Stimulated activated CD8-positive, alpha-beta memory T cell treated with anti-CD3 and anti-CD28 coated beads, Interleukin-2, amount 100 ng/mL, for 48 hours (primary cell): ENCODE measurements at places on chromosomes 12 and 14.

DNA sequence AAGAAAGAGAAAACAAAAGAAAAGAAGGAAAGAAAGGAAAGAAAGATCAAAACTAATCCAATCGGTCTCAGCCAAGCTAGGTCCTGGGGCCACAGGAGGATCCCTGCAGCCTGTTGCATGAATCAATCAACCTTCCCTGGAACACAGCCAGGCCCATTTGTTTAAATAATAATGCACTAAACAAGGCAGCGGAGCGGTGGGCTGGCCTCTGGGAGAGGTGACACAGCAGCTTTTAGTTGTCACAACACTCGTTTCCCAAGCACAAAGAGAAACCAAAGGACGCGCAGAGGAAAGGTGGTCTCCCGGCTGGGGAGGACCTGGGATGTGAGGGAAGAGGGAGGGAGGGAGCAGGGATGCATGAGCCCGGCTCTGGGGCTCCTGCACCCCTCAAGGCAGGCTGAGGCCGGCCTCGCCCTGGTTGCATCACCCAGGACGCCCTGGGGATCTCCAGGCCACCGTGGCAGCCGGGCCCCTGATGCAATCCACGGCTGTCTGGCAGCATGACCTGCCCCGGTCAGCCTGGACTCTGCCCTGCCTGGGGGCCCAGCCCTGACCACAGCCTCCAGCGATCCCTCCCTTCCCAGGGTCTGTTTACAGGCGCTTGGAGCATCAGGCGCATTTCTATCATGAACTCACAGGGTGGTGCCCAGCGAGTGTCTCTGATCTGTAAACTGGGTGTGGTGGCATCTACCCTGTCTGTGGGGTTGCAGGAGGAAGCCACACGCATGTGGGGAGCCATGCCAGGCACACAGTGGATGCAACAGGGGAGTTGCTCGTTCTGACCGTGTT lies 32.5 kb downstream of the MMP17 start:
- no peak for DNase-seq

- DNase-seq = no peak
Observed at GRCh38 chr14:76954394-76955190, 73.9 kb downstream of the IRF2BPL start.

DNA sequence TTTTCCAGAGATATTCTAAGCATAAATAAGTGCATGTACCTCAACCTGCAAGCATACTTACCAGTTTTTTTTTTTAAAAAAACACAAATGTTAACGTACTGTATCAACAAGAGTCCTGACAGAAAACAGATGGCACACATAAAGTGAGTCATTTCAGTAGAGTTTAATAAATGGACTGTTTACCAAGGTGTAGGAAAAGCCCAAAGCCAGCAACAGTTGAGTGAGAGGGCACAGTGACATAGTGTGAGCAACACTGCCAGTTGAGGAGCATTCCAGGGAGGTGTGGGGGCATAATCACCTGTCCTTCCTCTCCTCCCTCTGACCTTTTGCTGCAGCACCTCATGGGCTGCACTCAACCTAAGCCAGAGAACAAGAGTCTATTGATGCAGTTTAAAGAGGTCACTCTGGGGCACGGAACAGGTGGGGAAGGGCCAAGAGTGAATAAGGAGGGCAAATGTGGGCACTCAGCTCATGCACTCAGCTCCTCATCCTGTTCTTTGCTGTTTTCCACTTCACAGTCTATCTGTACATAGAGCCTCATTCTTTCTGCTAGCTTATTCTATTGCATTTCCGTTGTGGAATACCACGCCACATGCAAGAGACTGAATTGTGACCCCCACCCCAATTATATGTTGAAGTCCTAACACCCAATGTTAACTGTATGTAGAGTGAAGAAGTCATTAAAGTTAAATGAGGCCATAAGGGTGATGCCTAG lies 29.3 kb downstream of the DHRS2 start:
- DNase-seq = no peak

DNA sequence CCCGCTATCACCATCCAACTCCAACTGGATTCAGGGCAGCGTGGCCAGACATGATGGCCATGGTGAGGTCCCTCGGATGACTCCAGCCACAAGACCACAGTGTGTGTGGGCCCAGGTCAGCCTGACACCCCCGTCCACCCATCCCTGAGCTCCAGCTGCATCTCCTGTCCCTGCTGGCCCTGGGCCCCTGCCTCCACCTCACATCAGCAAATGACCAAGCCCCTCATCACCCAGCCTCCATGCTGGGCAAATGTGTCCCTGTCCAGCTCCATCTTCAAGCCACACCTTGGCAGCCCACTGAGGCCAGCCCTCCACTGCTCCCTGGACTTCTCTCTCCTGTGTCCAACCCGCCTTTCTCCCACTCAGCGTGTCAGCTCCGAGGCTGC lies 3.2 kb downstream of the GPR132 start:
- DNase-seq = no peak

GRCh38 chr12:26622601-26623000 lies 210.4 kb downstream of the ITPR2 start:
- no peak for DNase-seq

DNA sequence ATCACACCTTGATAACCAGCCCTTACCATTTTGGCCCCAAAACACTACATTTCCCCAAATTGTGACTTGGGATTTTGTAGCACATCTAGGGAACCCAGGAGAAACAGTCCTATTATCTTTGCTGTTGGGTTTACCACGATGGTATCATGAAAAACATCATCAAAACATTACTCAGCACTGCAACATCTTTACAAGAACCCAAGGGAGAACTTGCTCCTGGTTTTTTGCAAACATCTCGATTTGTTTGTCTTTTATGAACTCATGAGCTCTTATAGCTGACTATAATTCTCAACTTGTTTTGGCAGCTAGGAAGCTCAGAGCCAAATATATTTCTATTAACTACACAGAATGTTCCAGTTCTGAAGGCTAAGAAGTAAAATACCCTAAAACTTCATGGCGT lies 65.7 kb downstream of the TBX5 start:
- DNase-seq = no peak

GRCh38 chr12:110917961-110918360 lies 2.4 kb downstream of the MYL2 start:
- no peak for DNase-seq
